Stimulated activated naive CD4-positive, alpha-beta T cell treated with Interleukin-2 at 50 U/mL for 16 hours (primary cell): ENCODE measurements at places on chromosomes 13 and 19.

GRCh38 chr13:25731536-25731935, 320.3 kb downstream of the SHISA2 start:
- no peak for DNase-seq

GRCh38 chr19:4161415-4162077, 8.1 kb downstream of the CREB3L3 start:
- DNase-seq, result no peak

GRCh38 chr19:31046024-31046423, 303.2 kb downstream of the TSHZ3 start:
- no peak for DNase-seq

DNA sequence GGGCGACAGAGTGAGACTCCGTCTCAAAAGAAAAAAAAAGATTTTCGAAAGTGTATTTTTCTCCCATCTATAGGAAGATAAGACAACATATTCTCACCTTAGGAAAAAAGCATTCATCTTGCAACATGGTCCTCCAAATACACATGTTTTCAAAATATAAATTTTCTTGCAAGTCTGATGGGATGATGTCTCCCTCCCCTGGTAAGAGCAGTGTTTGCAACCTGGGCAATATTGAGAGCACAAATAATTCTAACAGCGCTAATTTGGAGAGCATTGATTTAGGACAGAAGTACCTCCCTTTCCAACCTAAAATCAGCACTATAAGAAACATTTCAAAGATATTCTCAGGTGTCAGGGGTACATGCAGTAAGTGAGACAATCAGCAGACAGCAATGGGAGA, 61.0 kb upstream of the SHISA2 start:
- DNase-seq, result no peak

DNA sequence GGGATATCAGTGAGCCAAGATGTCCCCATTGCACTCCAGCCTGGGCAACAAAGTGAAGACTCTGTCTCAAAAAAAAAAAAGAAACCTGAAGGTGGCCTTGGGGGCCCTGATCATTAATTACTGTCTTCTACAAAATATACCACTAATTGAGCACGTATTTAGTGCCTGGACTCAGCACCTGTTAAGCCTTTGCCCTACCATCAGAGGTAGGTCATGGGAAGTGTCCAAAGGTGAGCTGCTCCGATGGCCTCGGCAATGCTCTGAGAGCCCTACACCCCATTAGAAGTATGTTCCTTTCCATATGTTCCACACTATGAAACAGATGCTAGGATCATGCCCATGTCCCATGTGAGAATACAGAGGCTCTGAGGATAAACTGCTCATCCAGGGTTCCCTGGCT, 20.9 kb downstream of the NOSIP start:
- DNase-seq, result no peak

- no peak for DNase-seq
Measured at GRCh38 chr13:80201694-80202468, 139.0 kb downstream of the SPRY2 start.

GRCh38 chr19:57583521-57584416, at the start of gene ZIK1:
Gene ZIK1 (plus strand): TSS chr19:57584145. CDS start chr19:57584357, 212 bp downstream.
- DNase-seq, result peak; percentile 84

- DNase-seq, result no peak
Measured at GRCh38 chr13:65999411-65999810, 1230.7 kb downstream of the PCDH9 start.

- DNase-seq, result no peak
Measured at GRCh38 chr13:98405107-98405571, 171.8 kb downstream of the STK24 start.

- DNase-seq, result peak; percentile 22
Measured at GRCh38 chr19:19372656-19373416, 32.6 kb upstream of the GATAD2A start.

GRCh38 chr19:44212866-44213346, 574 bp downstream of the ZNF227 start:
- no peak for DNase-seq

DNA sequence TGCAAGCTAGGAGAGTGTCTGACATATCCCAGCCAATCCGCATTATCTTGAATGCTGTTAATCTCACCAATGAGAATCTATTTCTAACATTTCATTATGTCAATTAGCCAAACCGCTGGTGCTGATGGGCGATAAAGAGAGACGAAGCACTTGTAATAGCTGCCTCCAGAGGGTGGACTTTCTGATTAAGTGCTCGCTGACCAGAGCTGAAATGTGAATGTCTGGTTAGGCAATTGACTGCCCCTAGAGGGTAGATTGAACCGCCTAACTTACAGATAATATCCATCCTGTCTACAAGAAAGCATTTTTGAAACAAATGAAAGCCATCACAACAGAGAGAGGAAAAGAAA, 552 bp upstream of the GRWD1 start:
- DNase-seq, result no peak

DNA sequence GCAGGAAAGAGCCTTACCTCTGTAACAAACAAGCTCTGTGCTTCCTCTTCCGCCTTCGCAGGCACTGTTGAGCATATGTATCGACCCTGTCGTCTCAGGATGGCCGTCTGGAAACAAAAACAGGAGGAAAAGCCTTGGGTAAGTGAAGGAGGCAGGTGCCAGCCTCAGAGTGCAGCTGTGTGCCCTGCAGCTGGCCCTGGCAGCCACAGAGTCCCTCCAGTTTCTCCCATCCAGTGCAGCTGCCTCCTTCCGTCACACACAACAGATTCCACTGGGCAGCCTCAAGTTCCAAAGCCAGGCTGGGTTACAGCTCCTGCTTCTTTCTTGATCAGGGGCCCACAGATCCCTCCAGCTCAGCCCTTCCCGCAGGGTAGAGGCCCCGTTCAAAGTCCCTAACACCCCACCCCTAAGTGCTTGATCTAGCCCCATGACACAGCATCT, 47.7 kb downstream of the DOCK9 start:
- no peak for DNase-seq

GRCh38 chr19:47044946-47045866, 3.2 kb downstream of the TMEM160 start:
- DNase-seq, result no peak

- peak; percentile 87 for DNase-seq
Measured at GRCh38 chr19:17260842-17261325, 3.7 kb downstream of the USHBP1 start.

- DNase-seq, result peak; percentile 30
Measured at GRCh38 chr19:5403968-5404640, 51.1 kb upstream of the ZNRF4 start.

DNA sequence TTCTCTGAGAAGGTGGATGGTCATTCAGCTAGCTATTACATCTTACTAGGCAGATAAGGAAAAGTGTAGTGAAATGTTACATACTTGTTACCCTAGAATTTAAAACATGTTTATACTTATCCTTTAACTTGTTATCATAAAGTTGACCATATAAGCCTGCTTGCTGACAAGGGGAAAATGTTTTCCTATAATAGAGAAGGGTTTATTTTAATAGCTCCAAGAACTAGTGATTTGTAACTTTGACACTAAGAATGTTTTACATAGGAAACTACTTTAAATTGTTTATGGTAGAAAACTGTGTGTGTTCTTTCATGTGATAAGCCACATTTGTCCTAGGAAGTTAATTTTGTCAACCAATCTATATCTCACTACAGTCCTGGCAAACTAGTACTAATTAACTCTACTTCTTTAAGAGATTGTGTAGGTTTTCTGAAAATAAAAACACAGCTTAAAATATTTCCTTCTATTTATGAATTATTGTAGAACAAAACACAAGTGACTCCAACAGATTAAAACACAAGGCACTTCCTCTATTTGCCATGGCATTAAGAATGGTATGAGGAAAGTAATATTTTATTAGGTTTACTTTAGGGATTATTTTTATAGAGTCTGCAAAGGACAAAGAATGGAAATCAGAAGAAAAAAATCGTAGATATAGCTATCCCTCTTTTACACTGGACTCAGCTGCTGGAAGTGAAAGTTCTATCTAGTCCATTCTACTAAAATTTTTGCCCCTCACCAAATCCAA, 233.3 kb upstream of the NBEA start:
- no peak for DNase-seq

DNA sequence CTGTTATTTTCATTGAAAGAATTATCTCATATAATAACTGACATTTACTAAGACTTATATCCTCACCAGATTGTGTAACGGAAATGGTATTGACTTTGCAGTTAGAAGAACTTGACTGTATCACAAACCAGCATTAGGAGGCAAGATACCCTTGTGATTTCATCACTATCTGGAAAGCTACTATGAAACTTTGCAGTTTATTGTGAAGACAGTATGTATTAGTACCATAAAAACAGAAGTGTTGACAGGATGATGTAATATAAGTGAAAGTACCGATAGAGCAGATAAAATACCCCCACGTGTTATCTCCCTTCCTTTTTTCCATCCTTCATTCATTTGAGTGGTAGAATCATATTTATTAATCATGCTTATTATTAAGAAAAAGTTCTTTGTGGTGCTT, 365.7 kb upstream of the KLHL1 start:
- no peak for DNase-seq

- no peak for DNase-seq
Measured at GRCh38 chr19:32336259-32337083, 8.9 kb upstream of the ZNF507 start.

- no peak for DNase-seq
Measured at GRCh38 chr13:28000567-28000966, 12.1 kb upstream of the URAD start.

DNA sequence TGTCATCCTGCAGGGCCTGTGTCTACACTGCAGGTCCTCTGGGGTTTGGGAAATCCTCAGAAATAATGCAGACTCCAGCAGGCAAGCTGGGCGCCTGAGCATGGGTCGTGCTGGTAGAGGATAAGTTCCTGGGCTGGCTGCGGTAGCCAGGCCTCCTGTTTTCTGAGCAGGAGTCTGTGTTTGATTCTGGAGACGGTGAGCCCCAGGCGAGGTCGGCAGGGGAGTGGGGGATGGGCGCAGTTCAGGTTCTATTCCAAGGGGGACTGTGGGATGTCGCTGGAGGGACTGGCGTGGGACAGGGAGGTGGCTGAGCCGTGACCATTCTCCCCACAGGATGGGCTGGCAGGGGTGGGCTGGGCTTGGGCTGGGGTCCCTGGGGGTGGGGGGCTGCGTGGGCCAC, 154.7 kb downstream of the KDM4B start:
- no peak for DNase-seq
